ENCODE measurements at places on chromosomes 4 and X. TPM values are rescaled to one million over a fixed set of nuclear protein-coding genes. Genes with fewer than 3 reads are reported as not detected.
A peak's percentile ranks its signal among the peaks of the same experiment; 100 is the strongest.

The RGN gene
- not detected for total RNA-seq

DNA sequence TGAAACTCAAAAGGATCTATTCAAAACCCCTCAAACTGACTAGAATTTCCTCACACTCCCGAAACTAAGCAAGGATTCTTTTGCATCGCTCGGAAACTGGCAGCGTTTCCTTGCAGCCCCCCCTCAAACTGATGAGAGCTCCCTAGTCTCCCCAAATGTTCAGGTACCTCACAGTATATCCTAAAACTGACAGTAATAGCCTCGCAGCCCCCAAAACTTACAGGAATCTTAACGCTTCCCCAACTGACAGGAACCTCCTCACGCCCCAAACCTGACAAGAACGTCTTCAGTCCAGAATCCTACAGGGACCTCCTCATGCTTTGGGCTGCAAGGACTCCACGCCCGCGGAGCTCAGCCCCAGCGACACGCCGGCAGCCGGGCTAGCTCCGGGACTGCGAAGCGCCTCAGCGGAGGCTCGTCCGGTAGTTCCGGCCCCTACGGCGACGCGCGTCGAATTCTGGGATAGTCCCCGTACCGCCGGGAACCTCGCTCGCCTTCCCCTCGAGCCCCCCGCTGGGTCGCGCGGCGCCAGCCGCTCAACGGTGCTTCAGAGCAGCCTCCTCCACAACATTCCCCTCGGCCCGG, 640 bp downstream of the PHF8 start:
- H3K36me3 ChIP-seq: no peaks in the 10 kb centered on the region
- H3K4me3 ChIP-seq: peak overlapping the region; percentile 94
- DNase-seq: peak; percentile 3
- H3K4me1 ChIP-seq: peaks cover 4% of the 10 kb centered on the region
- H3K27ac ChIP-seq: peak overlapping the region; percentile 92
- no peaks in the 10 kb centered on the region for H3K27me3 ChIP-seq

The MAGEE1 gene
- total RNA-seq: 3.9 TPM

- no peaks in the 10 kb centered on the region for H3K36me3 ChIP-seq
- no peaks in the 10 kb centered on the region for H3K27me3 ChIP-seq
- no peak overlapping the region for H3K27ac ChIP-seq
- peak; percentile 22 for DNase-seq
- H3K4me1 ChIP-seq: no peaks in the 10 kb centered on the region
These were observed 634.6 kb upstream of the FTHL17 start for GRCh38 chrX:31706466-31706865.

DNA sequence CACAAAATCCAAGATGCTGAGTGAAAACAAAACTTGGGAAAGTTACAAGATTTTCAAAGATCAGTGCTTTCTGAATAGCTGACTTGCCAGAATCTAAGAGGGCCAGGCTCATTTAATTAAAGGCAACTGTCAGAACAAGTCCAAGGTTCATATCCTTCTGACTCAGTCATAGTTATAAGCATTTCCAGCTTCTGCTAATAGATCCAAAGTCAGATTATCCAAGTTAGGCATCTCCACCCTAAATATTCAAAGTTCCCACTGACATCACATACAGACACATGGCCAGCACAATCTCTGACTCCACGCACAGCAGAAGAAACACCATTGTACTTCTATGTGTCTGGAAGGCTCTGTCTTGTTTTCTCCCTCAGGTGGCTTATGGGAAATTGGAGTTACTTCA, 41.8 kb downstream of the GASK1B start:
- DNase-seq: peak; percentile 5
- no peaks in the 10 kb centered on the region for H3K27me3 ChIP-seq
- no peak overlapping the region for H3K4me3 ChIP-seq
- H3K36me3 ChIP-seq: no peaks in the 10 kb centered on the region

DNA sequence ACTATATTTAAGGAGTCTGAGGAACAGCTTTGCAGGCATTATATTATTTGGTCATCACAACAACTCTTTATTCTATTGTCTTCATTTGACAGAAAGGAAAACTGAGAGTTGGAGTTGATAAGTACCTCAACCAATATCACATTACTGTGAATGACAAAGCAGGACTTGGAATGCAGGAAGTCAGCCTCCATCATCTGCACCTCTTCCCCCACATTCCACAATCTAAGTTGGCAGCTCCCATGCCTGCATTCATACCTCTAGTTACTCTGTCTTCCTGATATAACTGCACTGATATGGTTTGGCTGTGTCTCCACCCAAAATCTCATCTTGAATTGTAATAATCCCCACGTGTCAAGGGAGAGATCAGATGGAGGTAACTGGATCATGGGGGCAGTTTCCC, 356.7 kb downstream of the GALNTL6 start:
- H3K4me1 ChIP-seq: no peaks in the 10 kb centered on the region
- no peaks in the 10 kb centered on the region for H3K27me3 ChIP-seq
- H3K4me3 ChIP-seq: no peak overlapping the region
- no peaks in the 10 kb centered on the region for H3K36me3 ChIP-seq
- no peak overlapping the region for H3K27ac ChIP-seq
- peak; percentile 7 for DNase-seq

DNA sequence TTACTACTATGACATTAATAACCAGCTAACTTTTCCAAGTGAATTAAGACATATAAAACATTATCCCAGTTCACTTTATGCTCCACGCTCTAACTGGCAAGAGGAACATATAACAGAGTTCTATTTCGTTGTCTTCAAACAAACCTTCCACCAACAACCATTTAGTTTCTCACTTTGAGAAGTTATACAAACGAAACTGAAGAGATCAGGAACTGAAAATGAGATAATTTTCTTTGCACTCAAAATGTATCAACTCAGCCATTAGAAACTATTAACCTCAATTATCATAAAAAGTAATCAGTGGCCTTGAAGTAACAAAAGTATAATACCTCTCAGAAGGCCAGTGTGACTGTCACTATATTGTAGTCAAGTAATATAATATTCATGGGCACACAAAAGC, 70.1 kb downstream of the CHM start:
- no peaks in the 10 kb centered on the region for H3K27me3 ChIP-seq
- H3K36me3 ChIP-seq: no peaks in the 10 kb centered on the region
- no peak overlapping the region for H3K27ac ChIP-seq
- no peaks in the 10 kb centered on the region for H3K4me1 ChIP-seq

DNA sequence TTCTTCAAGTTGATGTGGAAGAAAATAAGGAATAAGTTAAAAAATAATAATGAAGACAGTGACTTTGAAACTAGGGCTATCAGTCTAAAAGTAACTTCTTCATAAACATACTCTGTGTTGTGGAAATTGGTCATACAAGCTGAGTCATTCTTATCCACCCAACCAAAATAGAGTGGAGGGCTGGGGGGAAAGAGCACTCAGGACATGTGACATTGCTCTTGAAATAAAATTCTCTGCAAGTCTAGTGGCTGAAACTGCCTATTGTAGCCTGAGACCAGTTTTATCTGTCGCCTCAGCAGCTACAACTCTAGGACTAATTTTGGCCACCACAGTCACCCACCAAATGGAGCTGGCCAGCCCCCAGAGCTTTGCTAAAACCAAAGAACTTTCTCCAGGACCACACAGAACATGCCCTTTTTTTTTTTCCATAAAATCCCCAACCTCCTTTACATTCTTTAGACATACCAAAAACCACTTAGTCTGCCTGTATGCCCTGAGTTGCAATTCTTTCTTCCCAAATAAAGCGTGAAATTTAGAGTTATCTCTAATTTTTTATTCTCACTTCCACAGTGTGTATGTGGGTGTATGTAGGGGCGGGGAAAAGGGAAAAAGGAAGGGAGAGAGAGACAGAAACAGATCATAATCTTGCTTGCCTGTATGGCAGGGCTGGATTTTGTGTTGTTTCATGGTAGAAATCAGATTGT, 23.0 kb upstream of the SLC25A4 start:
- peak; percentile 20 for DNase-seq
- no peak overlapping the region for H3K4me3 ChIP-seq
- H3K27ac ChIP-seq: no peak overlapping the region
- no peaks in the 10 kb centered on the region for H3K36me3 ChIP-seq

The P2RY10 gene
- not detected for total RNA-seq

The USP46 gene
- 59.0 TPM for total RNA-seq

DNA sequence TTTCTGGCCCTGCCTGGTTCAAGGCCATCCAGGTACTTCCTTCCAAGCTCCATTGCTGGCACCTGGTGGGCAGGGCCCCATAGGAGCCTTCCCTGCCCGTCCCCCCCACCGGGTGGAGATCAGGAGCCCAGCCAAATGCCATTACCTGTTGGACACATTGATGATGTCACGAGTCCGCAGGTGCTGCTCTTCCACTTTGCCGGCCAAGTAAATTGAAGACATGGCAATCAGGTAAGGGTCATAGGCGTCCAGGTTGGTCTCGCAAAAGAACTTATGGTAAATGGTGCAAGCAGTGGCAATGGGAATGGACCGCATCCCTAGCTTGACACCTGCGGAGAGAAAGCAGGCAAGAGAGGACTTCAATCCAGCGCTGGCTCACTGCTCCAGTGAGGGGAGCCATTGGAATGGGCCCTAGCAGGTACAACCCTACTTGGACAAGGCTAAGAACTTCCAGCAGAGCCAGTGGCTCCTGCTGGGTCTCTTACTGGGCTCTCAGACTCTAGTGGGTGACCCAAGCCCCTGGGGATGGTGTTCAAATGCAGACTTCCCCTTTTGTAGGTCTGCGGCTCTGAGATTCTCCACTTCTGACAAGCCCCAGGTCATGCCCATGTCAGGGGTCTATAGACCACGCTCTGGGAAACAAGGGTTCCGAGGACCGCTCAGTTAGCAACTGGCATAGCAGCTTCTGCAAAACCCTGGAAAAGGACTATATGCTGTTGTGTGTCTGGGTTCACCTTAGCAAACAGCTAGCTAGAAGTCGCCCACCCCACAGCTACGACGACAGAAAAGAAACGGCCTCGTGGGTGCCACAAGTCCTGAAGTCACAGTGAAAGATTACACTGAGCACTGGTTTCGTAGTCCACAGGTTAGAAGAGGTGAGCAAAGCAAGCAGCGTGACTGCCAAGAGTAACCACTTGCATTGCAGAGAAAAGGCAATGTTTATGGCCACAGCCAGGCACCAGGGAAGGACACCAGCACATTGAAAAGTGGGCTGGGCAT, 2.8 kb downstream of the CCNQ start:
- no peak overlapping the region for H3K4me3 ChIP-seq
- H3K4me1 ChIP-seq: peaks cover 6% of the 10 kb centered on the region
- H3K27me3 ChIP-seq: no peaks in the 10 kb centered on the region
- no peak for DNase-seq
- no peak overlapping the region for H3K27ac ChIP-seq
- no peaks in the 10 kb centered on the region for H3K36me3 ChIP-seq

DNA sequence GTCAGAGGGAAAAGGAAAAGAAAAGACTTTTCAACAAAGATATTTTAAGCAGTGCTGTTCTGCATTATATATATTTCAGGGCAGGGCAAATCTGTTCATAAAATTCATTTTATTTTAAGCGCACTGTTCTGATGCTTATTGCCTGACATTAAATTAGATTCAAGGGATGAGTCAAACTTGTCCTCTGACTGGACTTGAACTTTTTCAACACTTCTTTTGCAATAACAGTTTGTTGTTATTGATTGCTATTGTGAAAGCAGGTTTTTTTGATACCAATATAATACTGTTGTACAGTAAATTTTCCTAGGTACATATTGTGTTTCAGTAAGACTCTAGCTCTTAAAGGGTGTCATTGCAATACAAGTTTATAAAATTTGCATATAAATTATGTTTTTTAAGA, 481.3 kb downstream of the NAF1 start:
- H3K27ac ChIP-seq: no peak overlapping the region
- no peak for DNase-seq
- H3K36me3 ChIP-seq: no peaks in the 10 kb centered on the region
- no peak overlapping the region for H3K4me3 ChIP-seq
- no peaks in the 10 kb centered on the region for H3K27me3 ChIP-seq

The SYP gene
- 1.9 TPM for total RNA-seq

GRCh38 chrX:9804444-9804843, 18.2 kb downstream of the SHROOM2 start:
- no peak overlapping the region for H3K4me3 ChIP-seq
- H3K4me1 ChIP-seq: no peaks in the 10 kb centered on the region
- no peaks in the 10 kb centered on the region for H3K27me3 ChIP-seq

The GATA1 gene
- not detected for total RNA-seq

- H3K36me3 ChIP-seq: no peaks in the 10 kb centered on the region
- H3K4me1 ChIP-seq: no peaks in the 10 kb centered on the region
- no peaks in the 10 kb centered on the region for H3K27me3 ChIP-seq
- no peak overlapping the region for H3K27ac ChIP-seq
These were observed 122.6 kb upstream of the PABPC4L start for GRCh38 chr4:134324179-134324578.

The TREX2 gene
- total RNA-seq: 0.36 TPM

- no peak overlapping the region for H3K4me3 ChIP-seq
- no peaks in the 10 kb centered on the region for H3K27me3 ChIP-seq
- DNase-seq: peak; percentile 69
- peak overlapping the region; percentile 47 for H3K27ac ChIP-seq
These were observed 139.9 kb downstream of the NDST3 start for GRCh38 chr4:118173956-118174725.

The PABPC1L2A gene
- total RNA-seq: 0.38 TPM

DNA sequence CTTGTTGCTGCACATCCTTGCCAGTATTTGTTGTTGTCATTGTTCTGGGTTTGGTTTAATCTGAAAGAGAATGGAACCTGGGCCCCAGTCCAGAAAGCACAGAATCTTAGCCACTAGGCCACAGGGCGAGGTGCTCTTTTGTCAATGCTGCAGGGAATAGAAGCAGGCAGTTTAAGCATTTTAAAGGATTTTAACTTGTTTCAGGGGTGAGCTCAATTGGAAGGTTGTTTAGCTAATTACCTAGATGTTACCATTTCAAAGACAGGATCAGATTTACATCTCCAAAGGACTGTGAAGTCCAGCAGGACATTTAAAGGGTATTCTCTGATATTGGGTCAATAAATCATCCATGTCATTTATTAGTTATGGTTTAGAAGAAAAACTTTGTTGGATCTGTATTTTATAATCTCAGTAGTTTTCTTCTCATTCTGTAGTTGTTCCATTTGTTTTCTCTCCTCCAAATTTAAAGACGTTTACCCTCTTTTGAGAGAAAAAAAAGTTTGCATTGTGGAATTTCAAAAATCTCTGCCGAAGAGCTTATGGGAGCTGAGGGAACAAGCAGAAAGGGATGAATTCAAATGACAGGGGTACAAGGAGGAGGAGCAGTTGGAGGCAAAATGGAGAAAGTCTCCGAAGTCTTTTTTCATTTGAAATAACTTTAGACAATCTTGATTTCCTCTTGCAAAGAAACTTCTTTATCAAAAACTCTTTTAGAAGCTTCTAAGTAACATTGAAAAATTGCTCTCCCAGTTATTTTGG, 57.5 kb upstream of the FAM47C start:
- no peak overlapping the region for H3K27ac ChIP-seq
- no peaks in the 10 kb centered on the region for H3K36me3 ChIP-seq
- no peaks in the 10 kb centered on the region for H3K4me1 ChIP-seq
- H3K4me3 ChIP-seq: no peak overlapping the region
- no peaks in the 10 kb centered on the region for H3K27me3 ChIP-seq

The FRYL gene
- 70.0 TPM for total RNA-seq

The VCX3B gene
- not detected for total RNA-seq

DNA sequence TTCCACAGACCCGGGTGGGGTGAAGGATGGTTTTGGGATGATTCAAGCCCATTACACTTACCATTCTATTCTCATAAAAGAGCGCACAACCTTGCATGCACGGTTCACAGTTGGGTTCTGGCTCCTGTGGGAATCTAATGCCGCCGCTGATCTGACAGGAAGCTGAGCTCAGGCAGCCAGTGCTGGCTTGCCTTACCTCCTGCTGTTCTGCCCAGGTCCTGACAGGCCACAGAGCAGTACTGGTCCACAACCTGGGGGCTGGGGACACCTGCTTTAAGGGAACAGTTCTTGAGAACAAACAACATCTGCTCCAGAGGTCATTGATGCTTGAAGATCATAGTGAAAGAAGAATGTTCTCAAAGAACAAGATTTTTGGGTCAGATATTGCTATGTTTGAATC, 8.0 kb upstream of the HS3ST1 start:
- DNase-seq: no peak
- no peaks in the 10 kb centered on the region for H3K36me3 ChIP-seq
- peaks cover 6% of the 10 kb centered on the region for H3K27me3 ChIP-seq
- H3K27ac ChIP-seq: no peak overlapping the region
- H3K4me1 ChIP-seq: no peaks in the 10 kb centered on the region
- no peak overlapping the region for H3K4me3 ChIP-seq

The ARR3 gene
- not detected for total RNA-seq

Measured in astrocyte (in vitro differentiated cells and primary cell).